CD4-positive, alpha-beta T cell treated with Interleukin-12 subunit alpha and Interleukin-12 subunit beta, for 1 hour (primary cell): ENCODE measurements at places on chromosomes 11 and 22.
A peak's percentile ranks its signal among the peaks of the same experiment; 100 is the strongest.

GRCh38 chr11:61776561-61777075 is 15.8 kb downstream of the TMEM258 start:
- DNase-seq: peak; percentile 58

DNA sequence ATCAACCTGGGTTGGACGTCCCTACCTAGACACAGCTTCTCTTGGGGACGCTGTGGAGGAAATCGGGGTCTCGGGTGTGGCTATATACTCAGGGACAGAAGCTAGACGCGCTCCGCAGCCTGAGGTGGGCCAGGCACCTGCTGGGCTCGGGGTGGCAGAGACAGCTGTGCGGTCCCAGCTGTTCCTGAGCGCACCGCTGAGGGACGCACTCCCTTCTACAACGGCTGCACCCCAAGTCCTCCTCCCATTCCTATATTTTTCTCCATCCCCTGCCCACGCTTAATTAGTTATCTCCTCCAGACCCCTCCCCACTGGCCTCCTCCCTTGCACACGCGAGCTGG is 188 bp upstream of the MTNR1B start:
- DNase-seq: no peak

GRCh38 chr11:76322540-76322939 is 58.4 kb downstream of the THAP12 start:
- no peak for DNase-seq

- DNase-seq: no peak
These were observed 1.8 kb upstream of the ANKK1 start for GRCh38 chr11:113385749-113386148.

GRCh38 chr11:46736615-46737014 is 17.6 kb downstream of the F2 start:
- DNase-seq: no peak

- DNase-seq: no peak
These were observed 37.2 kb downstream of the IGSF9B start for GRCh38 chr11:133919330-133920108.

DNA sequence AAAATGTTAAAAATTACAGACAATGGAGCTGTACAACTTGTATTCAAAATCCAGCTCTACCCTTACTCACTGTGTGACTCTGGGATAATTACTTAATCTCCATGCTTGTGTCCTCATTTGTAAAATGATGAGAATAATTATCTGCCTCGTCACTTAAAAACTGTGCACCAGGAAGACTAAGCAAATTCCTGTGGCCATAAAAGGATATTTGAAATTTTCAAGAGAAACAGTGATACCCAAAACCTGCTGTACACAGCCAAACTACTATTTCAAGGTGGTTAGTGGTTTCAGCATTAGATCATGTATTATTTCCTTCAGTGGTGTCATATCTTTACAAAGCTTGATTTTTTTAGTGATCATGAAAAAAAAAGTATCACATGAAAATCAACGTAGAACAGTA is 136.9 kb downstream of the METTL15 start:
- no peak for DNase-seq

DNA sequence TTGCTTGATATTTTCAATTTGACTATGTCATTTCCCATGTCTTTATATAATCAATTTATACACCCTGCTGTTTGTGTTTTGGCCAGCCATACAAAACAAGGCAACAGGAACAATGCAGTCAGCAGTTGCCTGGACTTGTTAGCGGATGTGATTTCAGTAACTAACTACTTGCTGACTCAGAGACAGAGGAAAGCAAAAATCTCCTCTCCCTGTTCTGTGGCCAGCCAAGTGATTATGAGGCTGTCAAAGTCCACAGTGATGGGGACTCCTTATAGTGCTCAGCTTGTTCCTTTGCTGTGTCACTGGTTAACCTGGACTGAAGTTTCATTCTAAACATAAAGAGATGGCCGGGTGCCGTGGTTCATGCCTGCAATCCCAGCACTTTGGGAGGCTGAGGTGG is 32.6 kb upstream of the APLP2 start:
- DNase-seq: no peak

GRCh38 chr11:69195824-69196782 is 40.4 kb downstream of the SMIM38 start:
- DNase-seq: no peak

GRCh38 chr11:69866648-69867047 is 47.4 kb upstream of the FGF3 start:
- no peak for DNase-seq

GRCh38 chr11:33649944-33650343 is 50.7 kb downstream of the C11orf91 start:
- DNase-seq: no peak

DNA sequence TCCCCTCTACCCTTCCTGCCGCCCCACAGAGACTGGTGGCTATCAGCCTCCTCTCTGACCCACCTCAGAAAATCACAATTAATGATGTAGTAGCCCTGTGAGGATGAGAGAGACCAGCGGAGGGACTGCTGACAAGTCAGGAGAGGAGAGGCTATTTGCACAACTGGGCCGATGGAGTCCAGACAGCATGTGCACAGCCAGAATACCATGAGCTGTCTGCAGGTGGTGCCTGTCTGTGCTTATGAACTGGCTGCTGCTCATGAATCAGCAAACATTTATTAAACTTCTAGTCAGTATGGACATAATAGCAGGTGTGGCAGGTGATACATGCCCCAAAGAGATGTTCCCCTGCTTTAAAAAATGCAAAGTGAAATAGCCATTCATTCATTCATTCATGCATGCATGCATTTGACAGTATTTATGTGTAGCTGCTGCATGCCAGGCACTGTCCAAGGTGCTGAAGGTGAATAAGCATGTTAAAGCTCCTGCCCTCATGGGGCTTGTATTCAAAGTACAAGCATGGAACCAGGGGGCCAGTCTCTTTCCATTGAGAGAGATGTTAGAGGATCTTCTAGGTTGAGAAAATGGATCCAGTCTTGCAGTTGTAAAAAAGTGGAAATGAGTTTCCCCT is 141.3 kb downstream of the GRIK4 start:
- DNase-seq: no peak

DNA sequence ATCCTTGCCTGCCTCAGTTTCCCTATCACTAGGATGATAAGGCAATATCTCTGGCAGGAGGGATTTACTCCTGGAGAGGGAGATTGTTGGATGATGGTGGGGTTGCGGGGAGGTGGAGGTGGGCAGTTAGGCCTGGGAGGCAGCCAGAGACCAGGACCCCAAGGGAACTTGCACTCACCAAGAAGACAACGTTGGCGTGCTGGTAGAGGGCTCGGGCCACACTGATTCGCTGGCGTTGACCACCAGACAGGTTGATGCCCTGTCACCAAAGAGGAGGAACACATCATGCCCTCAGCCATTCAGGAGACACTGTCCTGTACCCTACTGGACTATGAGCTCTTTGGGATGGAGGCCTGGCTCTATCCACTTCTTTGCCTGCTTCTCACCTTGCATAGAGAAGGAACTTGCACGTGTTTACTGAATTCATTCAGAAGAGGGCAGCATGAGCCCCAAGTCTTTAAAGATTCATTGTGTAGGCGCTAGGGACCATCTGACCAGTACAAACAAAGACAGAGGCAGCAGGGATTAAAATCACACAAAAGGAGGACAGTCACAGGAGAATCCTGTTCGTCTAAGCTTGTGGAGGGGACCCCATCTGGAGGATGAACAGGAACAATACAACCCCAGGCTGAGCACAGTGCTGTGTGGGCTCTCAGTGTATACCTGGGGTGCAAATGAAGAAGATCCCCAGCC is 24.2 kb upstream of the KCNJ11 start:
- DNase-seq: no peak

DNA sequence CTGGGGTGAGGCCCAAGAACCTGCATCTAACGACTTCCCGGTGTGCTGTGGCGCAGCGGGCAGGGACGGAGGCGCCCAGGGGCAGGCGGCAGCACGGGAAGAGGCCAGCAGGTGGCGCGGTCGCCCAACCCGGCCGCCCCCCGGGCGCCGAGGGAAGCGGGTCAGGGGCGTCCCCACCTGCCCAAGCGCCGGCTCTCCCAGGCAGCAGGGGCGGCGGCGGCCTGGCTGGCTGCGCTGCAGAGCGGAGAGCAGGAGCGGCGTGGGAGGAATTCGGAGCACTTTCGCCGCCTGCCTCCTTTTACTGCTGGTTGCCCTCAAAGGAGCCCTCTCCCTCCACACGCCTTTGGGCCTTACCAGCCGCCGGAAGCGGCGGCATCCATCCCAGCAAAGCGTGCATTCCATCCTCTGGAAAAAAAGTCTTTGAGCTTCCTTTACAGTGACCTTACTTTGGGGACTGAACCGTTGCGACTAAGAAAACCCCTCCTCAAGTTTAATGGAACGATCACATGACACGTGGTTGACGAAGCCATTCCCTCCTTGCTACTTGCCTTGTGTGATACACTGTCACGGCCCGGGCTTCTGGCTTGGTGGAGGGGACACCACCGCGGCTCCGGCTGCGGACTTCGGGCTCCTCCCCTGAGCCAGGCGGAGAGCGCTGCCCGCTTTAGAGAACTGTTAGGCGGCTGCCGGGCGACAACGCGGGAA is 106.8 kb upstream of the CLMP start:
- peak; percentile 71 for DNase-seq

DNA sequence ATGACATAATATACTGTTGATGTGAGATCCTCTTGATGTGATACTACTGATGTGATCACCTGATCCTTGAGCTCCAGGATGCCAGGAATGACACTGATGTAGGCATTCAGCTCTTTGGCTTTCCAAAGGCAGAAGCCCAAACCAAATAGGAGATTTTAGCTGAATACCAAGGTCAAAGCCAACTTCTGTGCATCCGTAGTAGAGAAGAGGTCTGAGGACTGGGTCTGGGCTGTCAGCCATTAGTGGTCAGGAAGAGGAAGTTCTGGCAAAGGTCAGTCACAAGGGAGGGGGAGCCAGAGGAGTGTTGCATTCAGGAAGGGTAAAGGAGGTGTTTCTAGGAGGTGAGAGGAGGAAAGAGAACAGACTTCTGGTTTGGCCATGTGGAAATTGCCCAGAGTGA is 53.4 kb upstream of the PARVG start:
- DNase-seq: no peak

DNA sequence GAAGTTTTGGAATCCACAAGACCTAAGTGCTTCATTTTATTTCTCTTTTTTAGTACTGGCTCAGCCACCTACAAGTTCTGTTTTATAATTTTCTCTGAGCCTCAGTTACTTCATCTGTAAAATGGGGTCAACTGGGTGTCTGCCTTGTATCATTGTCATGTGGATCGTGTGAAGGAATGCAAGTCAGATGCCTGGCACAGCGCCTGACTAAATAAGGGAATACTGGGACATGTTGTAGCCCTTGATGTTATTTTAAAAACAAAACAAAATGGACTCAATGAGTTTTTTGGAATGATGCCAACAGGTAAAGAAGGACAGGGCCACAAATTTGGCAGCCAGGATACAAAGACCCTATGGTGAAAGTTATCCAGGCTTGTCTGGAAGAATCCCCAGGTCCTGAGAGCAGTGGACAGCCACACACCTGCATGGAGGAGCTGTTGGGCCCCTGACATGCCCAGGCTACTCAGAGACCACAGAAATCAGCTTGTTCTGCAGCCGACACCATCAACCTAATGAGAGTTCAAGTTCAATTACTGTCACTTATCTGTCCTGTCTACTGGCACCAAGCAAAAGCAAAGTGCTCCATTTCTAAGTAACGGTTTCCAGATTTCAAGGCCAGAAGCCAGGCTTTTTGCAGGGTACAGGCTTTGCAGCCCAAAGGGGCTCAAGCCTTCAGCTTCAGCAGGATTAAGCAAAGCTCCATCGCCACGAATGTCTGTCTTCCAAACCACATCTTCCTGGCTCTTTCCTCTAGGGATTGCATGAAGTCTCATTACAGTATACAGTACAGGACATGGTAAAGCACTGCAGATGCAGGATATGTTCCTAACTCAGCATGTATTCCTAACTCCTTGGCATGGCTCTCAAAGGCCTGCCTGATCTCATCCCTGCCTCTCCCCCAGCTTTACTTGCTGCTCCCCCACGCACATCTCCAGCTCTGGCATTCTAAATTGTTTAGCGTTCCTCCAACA is 18.4 kb downstream of the DKK3 start:
- DNase-seq: no peak

- DNase-seq: no peak
These were observed 93.5 kb downstream of the CCDC81 start for GRCh38 chr11:86468169-86468568.

GRCh38 chr11:75024068-75024449 is 35.3 kb downstream of the NEU3 start:
- no peak for DNase-seq

- no peak for DNase-seq
These were observed 8.5 kb downstream of the SPON1 start for GRCh38 chr11:13970986-13971385.

DNA sequence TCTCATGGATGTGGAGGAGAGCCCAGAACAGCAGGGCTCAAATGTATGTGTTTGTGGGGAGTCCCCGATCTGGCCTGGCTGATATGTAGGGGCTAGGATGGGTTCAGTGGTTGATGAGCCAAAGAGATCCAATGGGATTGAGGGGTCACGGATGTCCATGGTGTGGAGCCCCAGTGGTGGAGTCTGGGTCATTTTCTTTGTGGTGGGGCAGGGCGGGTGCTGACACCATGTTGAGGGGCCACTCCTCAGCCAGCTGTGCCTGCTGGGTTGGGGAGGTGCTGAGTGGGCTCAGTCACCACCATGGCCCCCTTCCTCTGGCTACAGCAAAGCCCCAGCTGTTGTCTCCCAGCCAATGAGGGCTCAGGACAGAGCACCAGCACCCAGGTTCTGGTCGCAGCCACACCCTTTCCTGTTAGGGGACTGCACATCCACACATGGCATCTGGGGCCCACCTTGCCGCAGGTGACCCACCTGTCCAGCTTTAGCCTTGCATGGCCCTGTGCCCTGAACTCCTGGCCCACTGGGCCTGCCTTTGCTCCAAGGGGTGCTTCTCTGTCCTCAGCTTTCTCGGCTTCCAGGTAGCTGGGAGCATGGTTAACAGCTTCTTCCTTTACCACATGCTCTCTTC is 3.2 kb upstream of the GNAZ start:
- no peak for DNase-seq

- DNase-seq: no peak
These were observed 42.8 kb upstream of the DKK3 start for GRCh38 chr11:12051287-12051662.

DNA sequence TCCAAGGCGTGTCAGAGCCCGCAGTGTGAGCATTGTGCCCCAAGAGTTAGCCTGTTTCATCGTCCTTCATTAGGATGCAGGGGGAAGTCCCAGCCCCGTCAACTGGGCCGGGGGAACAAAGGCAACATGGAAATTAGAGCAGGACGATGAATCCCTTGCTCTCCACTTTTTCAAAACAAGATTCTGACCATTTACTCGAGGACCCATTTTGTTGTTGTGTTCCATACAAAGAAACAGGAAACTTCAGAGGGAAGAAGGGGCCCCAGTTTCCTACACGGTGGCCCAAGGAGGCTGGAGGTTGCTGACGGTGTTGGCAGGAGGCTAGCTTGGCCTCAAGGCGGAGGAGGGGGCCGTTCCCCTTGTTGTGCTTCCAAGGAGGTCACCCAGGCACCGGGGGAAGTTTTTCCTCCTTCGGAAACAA is 44.0 kb upstream of the SLC1A2 start:
- no peak for DNase-seq

- no peak for DNase-seq
These were observed 14.3 kb upstream of the EFCAB6 start for GRCh38 chr22:43826142-43827002.

GRCh38 chr11:44338026-44338425 is 28.1 kb upstream of the ALX4 start:
- no peak for DNase-seq
